ENCODE measurements at places on chromosomes 4 and X. TPM values are rescaled to one million over a fixed set of nuclear protein-coding genes. Genes with fewer than 3 reads are reported as not detected.

Gene P2RY4
- total RNA-seq, result 1.3 TPM

Gene FAM47A
- total RNA-seq, result not detected

Gene ZFP92
- 0.33 TPM for total RNA-seq

Gene NPY2R
- not detected for total RNA-seq

Gene PCYT1B
- 1.3 TPM for total RNA-seq

GRCh38 chr4:168150420-168151050 is 58.2 kb downstream of the ANXA10 start:
- no peaks in the 10 kb centered on the region for H3K27me3 ChIP-seq
- no peaks in the 10 kb centered on the region for H3K4me1 ChIP-seq
- DNase-seq, result no peak
- no peak overlapping the region for H3K27ac ChIP-seq

GRCh38 chr4:112199041-112199440 is 32.5 kb upstream of the AP1AR start:
- no peaks in the 10 kb centered on the region for H3K4me1 ChIP-seq
- H3K27me3 ChIP-seq, result no peaks in the 10 kb centered on the region
- DNase-seq, result no peak
- H3K4me3 ChIP-seq, result no peak overlapping the region

DNA sequence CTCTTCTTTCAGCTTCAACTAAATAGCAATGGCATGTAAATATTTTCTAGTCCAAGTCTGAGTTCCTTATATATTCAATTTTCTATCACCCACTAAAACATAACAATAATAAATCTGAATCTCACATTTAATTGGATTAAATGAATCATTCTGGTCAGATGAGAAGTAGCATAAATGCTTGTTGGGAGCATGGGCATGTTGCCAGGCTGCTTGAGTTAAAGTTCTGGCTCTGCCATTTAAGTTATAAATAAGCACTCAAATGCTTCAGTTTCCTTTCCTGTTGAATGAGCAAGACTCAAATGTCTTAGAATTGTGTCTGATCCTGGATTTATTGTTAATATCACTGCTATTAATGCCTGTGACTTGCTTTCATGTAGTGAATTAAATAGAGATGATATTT is 496.3 kb downstream of the STPG2 start:
- H3K36me3 ChIP-seq, result no peaks in the 10 kb centered on the region
- DNase-seq, result no peak
- no peaks in the 10 kb centered on the region for H3K27me3 ChIP-seq
- no peaks in the 10 kb centered on the region for H3K4me1 ChIP-seq
- no peak overlapping the region for H3K4me3 ChIP-seq

DNA sequence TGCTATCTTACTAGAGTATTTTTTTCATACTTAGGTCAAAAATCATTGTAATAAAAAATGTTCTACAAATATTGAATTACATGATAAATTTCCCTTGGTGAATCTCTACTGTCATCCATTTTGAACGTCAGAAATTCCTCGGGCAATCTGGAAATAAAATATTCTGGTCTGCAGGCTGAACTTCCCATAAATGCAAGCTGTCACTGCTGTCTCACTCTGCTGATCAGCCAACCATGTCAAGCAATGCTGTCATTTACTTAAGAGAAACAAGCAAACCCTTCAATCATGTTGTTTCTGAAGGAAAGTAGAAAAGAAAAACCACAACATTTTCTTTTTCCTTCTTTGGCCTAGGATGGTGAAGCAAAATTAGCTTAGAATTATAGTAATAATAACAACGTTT is 514.2 kb upstream of the GALNT7 start:
- no peaks in the 10 kb centered on the region for H3K27me3 ChIP-seq
- DNase-seq, result no peak
- H3K4me3 ChIP-seq, result no peak overlapping the region

GRCh38 chr4:174056959-174057358 is 226.5 kb downstream of the FBXO8 start:
- H3K4me3 ChIP-seq, result no peak overlapping the region
- H3K4me1 ChIP-seq, result no peaks in the 10 kb centered on the region
- DNase-seq, result no peak

DNA sequence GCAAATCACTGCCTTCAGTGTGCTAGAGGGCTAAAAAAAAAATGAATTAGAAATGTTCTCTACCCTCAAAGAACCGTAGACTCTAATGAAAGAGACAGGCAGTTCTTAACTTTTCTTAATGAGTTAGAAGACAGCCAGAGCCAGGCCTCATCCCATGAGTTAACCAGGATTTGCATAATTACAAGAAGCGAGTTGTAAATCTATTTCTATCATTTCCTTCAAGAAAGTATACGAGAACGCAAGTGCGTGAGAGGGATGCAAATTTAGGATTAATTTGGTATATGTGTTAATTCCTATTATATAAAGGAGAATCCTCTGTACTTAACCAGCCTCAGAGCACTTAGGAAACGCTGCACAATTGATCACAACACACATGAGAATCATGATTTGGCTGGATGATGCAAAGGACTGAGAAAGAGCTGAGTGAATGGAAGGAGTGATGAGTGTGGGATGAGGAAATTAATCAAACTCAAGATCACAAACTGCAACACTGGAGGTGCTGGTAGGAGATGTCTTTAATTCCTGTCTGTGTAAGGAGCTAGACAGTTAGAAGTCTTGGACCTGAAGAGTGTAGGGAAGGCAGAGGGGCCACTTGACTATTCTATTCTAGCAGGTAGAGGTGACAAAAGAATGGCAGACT is 157.2 kb downstream of the ATP10D start:
- H3K27me3 ChIP-seq, result no peaks in the 10 kb centered on the region
- no peak overlapping the region for H3K4me3 ChIP-seq
- DNase-seq, result no peak
- no peaks in the 10 kb centered on the region for H3K36me3 ChIP-seq

GRCh38 chr4:147530723-147531122 is 49.8 kb downstream of the EDNRA start:
- DNase-seq, result no peak
- no peaks in the 10 kb centered on the region for H3K27me3 ChIP-seq
- H3K4me1 ChIP-seq, result no peaks in the 10 kb centered on the region
- no peak overlapping the region for H3K27ac ChIP-seq

DNA sequence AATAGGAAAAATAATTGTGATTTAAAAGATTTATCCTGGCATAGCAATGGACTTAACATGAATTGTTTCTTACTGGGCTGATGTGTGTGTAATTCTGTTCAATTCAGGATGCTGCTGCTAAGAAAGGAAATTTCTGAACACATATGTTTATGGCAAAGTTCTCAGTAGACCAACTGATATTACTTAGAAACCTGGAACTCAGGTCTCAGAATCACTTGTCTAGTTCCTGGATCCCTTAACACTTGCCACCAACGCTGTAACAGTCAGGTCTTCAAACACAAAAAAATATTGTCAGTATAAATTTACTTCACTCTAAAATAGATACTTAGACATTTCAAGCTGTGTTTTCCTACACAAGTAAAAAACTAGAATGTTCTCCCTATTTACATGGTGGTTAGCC is 5.5 kb downstream of the CASP3 start:
- peaks cover 29% of the 10 kb centered on the region for H3K4me1 ChIP-seq
- no peaks in the 10 kb centered on the region for H3K27me3 ChIP-seq
- no peak for DNase-seq
- H3K4me3 ChIP-seq, result no peak overlapping the region
- H3K36me3 ChIP-seq, result peaks cover 2% of the 10 kb centered on the region

DNA sequence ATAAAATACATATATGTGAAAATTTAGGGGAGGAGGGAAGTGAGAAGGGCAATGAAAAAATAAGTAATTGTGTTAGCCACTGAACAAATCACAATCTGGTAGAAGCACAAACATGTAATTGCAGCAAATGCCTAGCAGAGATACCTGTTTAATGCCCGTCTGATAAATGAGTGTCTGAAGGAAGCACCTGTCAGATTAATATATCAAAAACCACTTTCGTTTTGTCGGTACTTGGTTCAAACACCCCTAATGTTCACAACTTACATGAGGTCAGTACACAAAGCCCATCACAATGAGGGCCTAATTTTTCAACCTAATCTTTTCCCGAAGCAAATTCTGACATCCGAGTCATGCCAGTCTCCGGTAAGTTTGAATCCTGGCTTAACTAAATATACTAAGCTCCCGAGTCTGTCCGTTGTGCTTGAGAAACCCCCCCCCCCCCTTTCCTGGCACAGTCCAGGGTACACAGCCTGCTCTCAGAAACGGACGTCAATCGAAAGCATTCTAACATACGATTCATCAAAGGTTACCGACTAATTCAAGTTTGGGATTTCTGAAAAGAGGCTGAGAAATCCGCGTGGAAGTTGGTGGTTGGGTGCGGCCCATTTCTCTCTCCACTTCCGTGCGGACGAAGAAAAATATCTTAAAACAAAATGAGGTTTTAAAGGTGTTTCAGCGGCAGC is 758 bp downstream of the SDAD1 start:
- H3K27me3 ChIP-seq, result no peaks in the 10 kb centered on the region
- H3K4me3 ChIP-seq, result peak overlapping the region; percentile 69
- H3K4me1 ChIP-seq, result peaks cover 44% of the 10 kb centered on the region
- peak overlapping the region; percentile 11 for H3K27ac ChIP-seq
- DNase-seq, result no peak
- no peaks in the 10 kb centered on the region for H3K36me3 ChIP-seq

DNA sequence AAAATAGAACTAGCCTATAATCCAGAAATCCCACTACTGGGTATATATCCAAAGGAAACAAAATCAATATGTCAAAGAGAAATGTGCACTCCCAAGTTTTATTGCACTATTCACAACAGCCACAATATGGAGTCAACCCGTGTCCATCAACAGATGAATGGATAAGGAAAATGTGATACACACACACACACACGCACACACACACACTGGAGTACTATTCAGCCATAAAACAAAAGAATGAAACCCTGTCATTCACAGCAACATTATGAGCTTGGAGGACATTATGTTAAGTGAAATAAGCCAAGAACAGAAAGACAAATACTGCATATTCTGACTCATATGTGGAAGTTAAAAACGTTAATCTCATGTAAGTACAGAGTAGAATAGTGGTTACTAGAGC is 5.8 kb upstream of the FHL1 start:
- no peak overlapping the region for H3K27ac ChIP-seq
- H3K36me3 ChIP-seq, result no peaks in the 10 kb centered on the region
- H3K4me3 ChIP-seq, result no peak overlapping the region

GRCh38 chr4:154545689-154546088 is 4.5 kb downstream of the PLRG1 start:
- no peak overlapping the region for H3K4me3 ChIP-seq
- H3K27me3 ChIP-seq, result no peaks in the 10 kb centered on the region
- DNase-seq, result no peak
- H3K36me3 ChIP-seq, result no peaks in the 10 kb centered on the region
- no peak overlapping the region for H3K27ac ChIP-seq
- peaks cover 12% of the 10 kb centered on the region for H3K4me1 ChIP-seq

DNA sequence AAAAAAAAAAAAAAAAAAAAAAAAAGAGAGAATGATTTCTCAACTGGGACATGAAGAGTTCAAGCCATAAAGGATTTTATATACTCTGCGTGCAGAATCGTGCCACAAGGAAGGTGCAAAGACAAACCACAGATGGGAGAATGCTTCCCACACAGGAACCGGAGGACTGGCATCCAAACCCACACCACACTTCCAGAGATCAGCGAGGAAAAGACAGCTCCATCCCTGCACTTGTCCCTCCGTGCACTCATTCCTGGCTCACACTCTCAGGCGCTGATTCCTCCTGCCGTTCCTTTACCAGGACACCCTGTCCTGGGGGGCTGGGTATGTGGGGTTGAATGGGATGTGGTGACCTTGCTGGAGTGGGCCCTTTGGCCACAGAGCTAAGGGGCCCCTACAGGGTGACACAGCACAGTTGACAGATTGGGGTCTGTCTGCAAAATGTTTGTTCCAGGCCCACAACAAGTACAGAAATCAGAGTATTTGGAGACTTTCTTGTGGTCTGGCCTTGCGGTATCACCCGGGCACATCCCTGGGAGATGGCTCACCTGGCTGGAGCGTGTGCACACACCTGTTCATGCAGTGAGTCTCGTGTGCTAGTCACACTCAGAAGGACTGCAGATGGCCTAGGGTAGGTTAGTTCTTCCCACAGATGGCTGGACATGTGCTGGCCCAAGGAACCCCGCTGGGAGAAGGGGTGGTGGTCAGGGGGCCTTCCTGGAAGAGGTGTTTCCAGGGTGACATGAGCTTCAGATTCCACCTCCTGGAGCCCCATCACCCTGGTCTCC is 55.4 kb upstream of the GPR78 start:
- no peaks in the 10 kb centered on the region for H3K36me3 ChIP-seq
- H3K4me1 ChIP-seq, result no peaks in the 10 kb centered on the region
- no peak overlapping the region for H3K27ac ChIP-seq
- no peak for DNase-seq

DNA sequence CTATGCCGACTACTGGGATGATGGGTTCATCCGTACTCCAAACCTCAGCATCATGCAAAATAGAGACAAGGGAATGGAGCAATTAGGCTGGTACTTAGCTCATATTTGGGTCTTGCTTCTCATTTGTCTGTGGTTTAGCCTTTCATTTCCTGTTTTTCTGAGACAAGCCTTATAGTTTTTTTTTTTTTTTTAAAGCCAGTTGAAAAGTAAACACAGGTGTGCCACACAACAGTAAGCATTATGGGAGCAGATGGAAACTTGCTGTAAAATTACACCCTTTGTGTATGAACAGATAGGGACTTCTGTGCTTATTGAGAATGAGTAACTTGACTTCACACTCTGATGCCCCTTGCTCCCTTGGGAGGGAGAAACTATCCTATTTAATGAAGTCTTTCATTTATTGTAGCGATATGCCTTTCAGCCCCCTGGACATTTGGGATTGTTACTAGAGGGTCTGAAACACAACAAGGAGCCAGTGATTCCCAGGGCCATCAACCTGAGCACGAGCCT is 13.7 kb downstream of the RASSF6 start:
- H3K36me3 ChIP-seq, result no peaks in the 10 kb centered on the region
- peaks cover 80% of the 10 kb centered on the region for H3K4me1 ChIP-seq
- H3K27me3 ChIP-seq, result no peaks in the 10 kb centered on the region
- peak overlapping the region; percentile 47 for H3K27ac ChIP-seq
- no peak for DNase-seq

DNA sequence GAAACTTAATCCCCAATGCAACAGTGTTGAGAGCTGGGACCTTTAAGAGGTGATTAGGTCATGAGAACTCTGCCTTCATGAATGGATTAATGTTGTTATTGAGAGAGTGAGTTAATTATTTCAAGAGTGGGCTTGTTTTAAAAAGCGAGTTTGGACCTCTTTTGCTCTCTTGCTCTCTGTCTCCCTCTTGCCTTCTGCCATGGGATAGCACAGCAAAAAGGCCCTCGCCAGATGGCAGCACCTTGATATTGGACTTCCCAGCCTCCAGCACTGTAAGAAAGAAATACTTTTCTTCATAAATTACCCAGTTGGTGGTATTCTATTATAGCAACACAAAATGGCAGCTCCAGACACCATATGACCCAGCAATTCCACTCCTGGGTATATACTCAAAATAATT is 7.0 kb upstream of the ATP6AP2 start:
- H3K4me3 ChIP-seq, result no peak overlapping the region
- H3K4me1 ChIP-seq, result no peaks in the 10 kb centered on the region
- H3K36me3 ChIP-seq, result no peaks in the 10 kb centered on the region
- DNase-seq, result no peak
- no peak overlapping the region for H3K27ac ChIP-seq

DNA sequence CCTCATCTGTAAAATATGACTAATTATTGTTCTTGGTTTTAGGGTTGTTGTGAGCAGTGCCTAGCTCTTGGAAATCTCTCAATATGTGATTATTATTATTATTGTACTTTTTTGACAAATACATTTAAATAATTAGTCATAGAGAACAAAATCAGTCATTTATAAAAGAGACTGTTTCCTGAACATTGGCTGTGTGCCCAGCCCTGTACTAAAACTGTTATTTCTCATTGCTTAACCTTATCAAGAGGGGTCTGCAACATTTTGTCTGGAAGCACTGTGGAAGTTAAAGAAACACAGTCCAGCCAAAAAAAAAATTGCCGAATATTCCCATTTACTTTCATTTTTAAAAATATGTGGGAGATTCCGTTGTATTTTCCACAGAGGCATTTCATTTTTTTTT is 989.2 kb upstream of the SLIT2 start:
- H3K36me3 ChIP-seq, result no peaks in the 10 kb centered on the region
- H3K4me1 ChIP-seq, result no peaks in the 10 kb centered on the region
- no peak overlapping the region for H3K27ac ChIP-seq
- no peaks in the 10 kb centered on the region for H3K27me3 ChIP-seq

Data from body of pancreas (tissue), 4 donors.